Activated CD4-positive, alpha-beta memory T cell treated with anti-CD3 and anti-CD28 coated beads for 36 hours (primary cell): ENCODE measurements at places on chromosomes 7 and 10.
A peak's percentile ranks its signal among the peaks of the same experiment; 100 is the strongest.

DNA sequence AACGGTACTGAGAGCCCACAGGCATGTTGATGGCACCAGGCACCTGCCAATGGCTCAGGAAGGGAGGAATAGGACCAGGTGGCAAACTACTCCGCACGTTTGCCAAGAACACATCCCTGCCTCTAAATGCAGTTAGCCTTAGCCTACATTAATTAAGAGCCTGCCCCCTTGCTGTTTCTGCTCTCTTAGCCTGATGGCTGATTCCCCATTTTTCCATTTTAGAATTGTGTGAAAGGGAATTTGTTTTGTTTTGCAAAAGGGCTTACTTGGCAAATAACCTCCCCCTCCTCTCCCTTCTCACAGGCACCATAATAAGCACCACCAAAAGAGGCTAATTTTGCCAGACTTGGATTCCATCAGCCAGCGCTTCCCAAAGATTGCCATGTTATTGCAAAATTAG lies 1203.2 kb downstream of the SORCS3 start:
- no peak overlapping the region for H3K27ac ChIP-seq
- DNase-seq, result no peak
- no peaks in the 10 kb centered on the region for H3K36me3 ChIP-seq

- H3K27ac ChIP-seq, result no peak overlapping the region
- H3K4me3 ChIP-seq, result no peak overlapping the region
- H3K36me3 ChIP-seq, result no peaks in the 10 kb centered on the region
These were observed 39.7 kb downstream of the TAC1 start for GRCh38 chr7:97771576-97771975.

GRCh38 chr10:119997429-119997828 lies 104.9 kb downstream of the SEC23IP start:
- no peak overlapping the region for H3K4me3 ChIP-seq
- H3K27ac ChIP-seq, result no peak overlapping the region
- DNase-seq, result no peak
- no peaks in the 10 kb centered on the region for H3K36me3 ChIP-seq
- H3K4me1 ChIP-seq, result no peaks in the 10 kb centered on the region

DNA sequence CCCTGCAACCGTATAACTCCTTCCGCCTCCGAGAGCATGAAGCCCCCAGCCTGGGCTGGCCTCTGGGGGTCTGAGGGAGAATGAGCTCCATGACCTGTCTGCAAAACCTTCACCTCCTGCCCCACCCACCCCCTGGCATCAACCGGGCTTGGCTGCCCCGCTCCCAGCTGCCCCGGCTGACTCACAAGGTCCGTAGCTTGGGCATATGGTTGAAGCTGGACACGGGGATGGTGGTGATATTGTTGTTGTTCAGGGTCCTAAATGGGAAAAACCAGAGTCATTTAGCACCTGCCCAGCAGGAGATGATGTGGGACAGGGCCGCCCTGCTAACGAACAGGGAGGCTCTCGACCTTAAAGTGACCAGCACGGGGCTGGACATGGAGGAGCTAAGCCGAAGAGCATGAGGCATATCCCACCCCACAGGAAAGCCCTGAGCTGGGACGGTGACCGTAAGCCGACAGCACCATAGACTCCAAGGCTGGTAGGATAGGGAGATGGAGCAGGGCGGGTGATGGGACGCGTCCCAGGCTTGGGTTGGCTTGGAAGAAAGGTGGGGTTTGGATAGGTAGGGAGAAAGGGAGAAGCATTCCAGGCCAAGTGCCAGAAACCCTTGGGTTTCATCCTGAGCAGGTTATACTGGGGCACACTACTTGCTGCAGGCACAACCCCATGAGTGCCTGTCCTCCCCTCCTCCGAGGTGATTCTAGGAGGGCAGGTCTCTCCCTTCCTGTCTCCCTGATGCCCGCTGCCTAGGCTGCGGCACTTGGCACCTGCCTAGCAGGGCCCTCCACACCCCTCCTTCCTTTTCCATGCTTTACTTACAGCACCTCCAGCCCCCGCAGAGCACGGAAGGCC lies 121.5 kb downstream of the SLIT1 start:
- no peak overlapping the region for H3K27ac ChIP-seq
- peaks cover under 1% of the 10 kb centered on the region for H3K4me1 ChIP-seq

- H3K27me3 ChIP-seq, result no peaks in the 10 kb centered on the region
- H3K4me1 ChIP-seq, result no peaks in the 10 kb centered on the region
- no peaks in the 10 kb centered on the region for H3K36me3 ChIP-seq
- DNase-seq, result no peak
These were observed 30.0 kb downstream of the EEPD1 start for GRCh38 chr7:36182854-36183604.

- no peaks in the 10 kb centered on the region for H3K27me3 ChIP-seq
- H3K4me1 ChIP-seq, result no peaks in the 10 kb centered on the region
- no peak for DNase-seq
- peaks cover 2% of the 10 kb centered on the region for H3K36me3 ChIP-seq
- H3K27ac ChIP-seq, result no peak overlapping the region
These were observed 506.0 kb downstream of the ZNF37A start for GRCh38 chr10:38600146-38600545.

GRCh38 chr10:102596506-102596971 lies 47.7 kb upstream of the TRIM8 start:
- H3K36me3 ChIP-seq, result peaks cover 7% of the 10 kb centered on the region
- DNase-seq, result peak; percentile 41
- H3K4me1 ChIP-seq, result no peaks in the 10 kb centered on the region

DNA sequence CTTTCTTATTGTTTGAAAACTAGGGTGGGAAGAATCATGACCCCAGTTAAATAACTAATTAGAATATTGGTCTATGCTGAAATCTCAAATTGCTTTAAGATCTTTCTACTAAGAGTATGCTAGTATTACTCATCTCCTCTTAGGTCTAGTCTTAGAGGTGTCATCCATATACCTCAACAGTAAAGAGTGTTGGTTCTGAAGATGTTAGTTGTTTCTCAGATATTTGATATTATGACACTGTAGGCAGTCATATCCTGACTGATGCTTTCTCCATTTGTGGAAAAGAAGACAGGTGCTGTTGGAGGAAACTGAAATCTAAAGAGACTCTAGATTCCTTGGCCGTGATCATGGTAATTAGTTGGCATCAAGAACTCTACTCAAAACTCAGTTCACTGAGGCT lies 21.2 kb downstream of the BPGM start:
- no peaks in the 10 kb centered on the region for H3K27me3 ChIP-seq
- H3K36me3 ChIP-seq, result peaks cover 18% of the 10 kb centered on the region
- DNase-seq, result no peak

DNA sequence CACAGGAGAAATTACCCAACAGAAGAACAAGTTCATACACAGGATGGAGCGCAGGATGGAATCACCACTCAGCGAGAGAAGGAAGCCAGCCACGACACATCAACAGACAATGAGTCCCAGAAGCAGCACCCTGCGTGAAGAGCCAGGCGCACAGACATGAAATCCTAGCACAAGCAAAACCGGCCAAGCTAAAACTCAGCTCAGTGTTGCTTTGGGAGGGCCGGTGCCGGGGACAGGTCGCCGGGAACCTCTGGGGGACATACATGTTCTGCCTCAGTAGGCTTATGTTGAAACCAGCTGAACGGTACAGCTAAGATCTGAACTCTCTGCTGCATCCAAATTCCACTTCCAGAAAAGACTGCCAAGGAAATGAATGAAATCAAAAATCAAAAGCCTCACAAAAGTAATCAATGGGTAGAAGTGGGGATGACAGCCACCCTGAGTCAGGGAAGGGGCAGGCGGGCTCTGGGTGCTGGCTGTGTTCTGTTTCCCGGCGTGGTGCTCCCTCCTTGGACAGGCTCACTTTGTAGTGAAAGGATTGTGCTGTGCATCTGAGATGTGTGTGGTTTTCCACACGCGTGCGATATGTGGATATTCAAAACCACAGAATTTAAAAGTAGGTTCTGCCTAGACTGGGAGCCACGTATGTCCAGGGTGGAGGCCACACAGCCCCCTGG lies 114.7 kb downstream of the PDGFA start:
- no peaks in the 10 kb centered on the region for H3K36me3 ChIP-seq
- peaks cover 10% of the 10 kb centered on the region for H3K27me3 ChIP-seq
- peak; percentile 6 for DNase-seq
- no peak overlapping the region for H3K27ac ChIP-seq
- no peak overlapping the region for H3K4me3 ChIP-seq
- H3K4me1 ChIP-seq, result no peaks in the 10 kb centered on the region

DNA sequence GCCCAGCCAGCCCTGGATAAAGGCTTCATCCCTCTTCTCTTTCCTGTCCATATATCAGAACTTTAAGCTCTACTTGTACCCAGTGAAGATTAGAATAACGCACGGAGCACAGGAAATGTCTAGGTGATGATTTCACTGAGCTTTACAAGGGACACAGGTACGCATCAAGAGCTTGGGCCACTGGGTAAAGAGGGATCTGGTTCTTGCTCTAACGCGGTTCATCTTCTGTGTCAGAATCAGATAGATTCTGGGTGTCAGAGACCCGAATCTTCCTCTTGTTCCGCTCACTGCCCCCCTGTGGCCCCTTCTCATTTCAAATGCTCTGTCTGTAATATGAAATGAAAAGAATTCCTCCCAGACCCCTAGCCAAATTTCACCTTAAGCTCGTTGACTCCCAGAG lies 24.7 kb downstream of the IL2RA start:
- peaks cover 90% of the 10 kb centered on the region for H3K36me3 ChIP-seq
- H3K4me3 ChIP-seq, result peak overlapping the region; percentile 30
- peak; percentile 20 for DNase-seq
- H3K4me1 ChIP-seq, result peaks cover 90% of the 10 kb centered on the region
- peak overlapping the region; percentile 81 for H3K27ac ChIP-seq

GRCh38 chr10:14975672-14976273 lies 16.6 kb downstream of the MEIG1 start:
- H3K36me3 ChIP-seq, result no peaks in the 10 kb centered on the region
- no peak overlapping the region for H3K27ac ChIP-seq
- H3K27me3 ChIP-seq, result peaks cover 15% of the 10 kb centered on the region
- H3K4me3 ChIP-seq, result no peak overlapping the region

- no peak overlapping the region for H3K4me3 ChIP-seq
- no peaks in the 10 kb centered on the region for H3K36me3 ChIP-seq
- H3K27ac ChIP-seq, result no peak overlapping the region
These were observed 124.9 kb upstream of the NEBL start for GRCh38 chr10:21021843-21022594.

- peaks cover 7% of the 10 kb centered on the region for H3K27me3 ChIP-seq
- H3K4me3 ChIP-seq, result no peak overlapping the region
- no peaks in the 10 kb centered on the region for H3K36me3 ChIP-seq
- no peaks in the 10 kb centered on the region for H3K4me1 ChIP-seq
- H3K27ac ChIP-seq, result no peak overlapping the region
- no peak for DNase-seq
These were observed 3.5 kb upstream of the SRRM3 start for GRCh38 chr7:76198202-76198601.

DNA sequence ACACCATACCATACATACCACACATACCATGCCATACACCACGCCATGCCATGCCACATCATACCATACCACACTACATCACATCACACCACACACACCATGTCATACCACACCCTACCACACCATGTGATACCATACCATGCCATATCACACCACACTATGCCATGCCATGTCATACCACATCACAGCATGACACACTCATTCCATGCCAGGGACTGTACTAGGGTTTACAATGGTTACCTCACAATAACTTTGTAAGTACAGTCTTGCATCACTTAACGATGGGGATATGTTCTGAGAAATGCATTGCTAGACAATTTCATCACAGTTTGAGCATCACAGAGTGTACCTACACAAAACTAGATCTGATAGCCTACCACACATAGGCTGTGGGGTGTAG lies 14.5 kb downstream of the PYROXD2 start:
- H3K36me3 ChIP-seq, result peaks cover 5% of the 10 kb centered on the region
- DNase-seq, result peak; percentile 36
- H3K4me3 ChIP-seq, result no peak overlapping the region
- no peak overlapping the region for H3K27ac ChIP-seq
- H3K4me1 ChIP-seq, result peaks cover 17% of the 10 kb centered on the region

DNA sequence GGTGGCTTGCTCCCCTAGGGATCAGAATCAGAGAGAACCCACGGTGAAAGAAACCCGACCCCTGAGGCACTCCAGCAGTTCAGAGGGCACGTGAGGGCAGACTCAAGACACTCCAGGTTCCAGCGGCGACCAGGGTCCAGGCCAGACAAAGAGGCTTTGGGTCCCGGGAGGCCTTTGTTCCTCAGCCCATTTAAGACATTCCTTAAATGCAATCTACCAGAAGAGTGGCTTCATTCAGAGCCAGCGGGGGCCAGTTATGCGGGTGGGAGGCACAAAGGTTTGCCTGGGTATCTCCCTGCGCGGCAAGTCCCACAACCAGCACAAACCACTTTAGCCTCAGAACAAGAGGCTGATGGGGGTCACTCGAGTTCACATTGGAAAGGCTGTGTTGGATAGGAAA lies 53.6 kb downstream of the AFAP1L2 start:
- H3K36me3 ChIP-seq, result no peaks in the 10 kb centered on the region
- H3K4me1 ChIP-seq, result no peaks in the 10 kb centered on the region
- DNase-seq, result no peak
- H3K4me3 ChIP-seq, result no peak overlapping the region

- H3K4me3 ChIP-seq, result no peak overlapping the region
- peak overlapping the region; percentile 4 for H3K27ac ChIP-seq
- peaks cover 25% of the 10 kb centered on the region for H3K4me1 ChIP-seq
- H3K36me3 ChIP-seq, result no peaks in the 10 kb centered on the region
- DNase-seq, result peak; percentile 65
- H3K27me3 ChIP-seq, result no peaks in the 10 kb centered on the region
These were observed 490.4 kb downstream of the DNAJB6 start for GRCh38 chr7:157827045-157827862.

GRCh38 chr7:131238347-131238931 lies 89.2 kb upstream of the MKLN1 start:
- no peaks in the 10 kb centered on the region for H3K36me3 ChIP-seq
- no peak for DNase-seq
- H3K4me1 ChIP-seq, result peaks cover 44% of the 10 kb centered on the region
- H3K27ac ChIP-seq, result peak overlapping the region; percentile 29

GRCh38 chr7:17429579-17429978 lies 131.1 kb downstream of the AHR start:
- no peaks in the 10 kb centered on the region for H3K36me3 ChIP-seq
- H3K4me1 ChIP-seq, result no peaks in the 10 kb centered on the region
- peaks cover 20% of the 10 kb centered on the region for H3K27me3 ChIP-seq
- H3K4me3 ChIP-seq, result no peak overlapping the region

DNA sequence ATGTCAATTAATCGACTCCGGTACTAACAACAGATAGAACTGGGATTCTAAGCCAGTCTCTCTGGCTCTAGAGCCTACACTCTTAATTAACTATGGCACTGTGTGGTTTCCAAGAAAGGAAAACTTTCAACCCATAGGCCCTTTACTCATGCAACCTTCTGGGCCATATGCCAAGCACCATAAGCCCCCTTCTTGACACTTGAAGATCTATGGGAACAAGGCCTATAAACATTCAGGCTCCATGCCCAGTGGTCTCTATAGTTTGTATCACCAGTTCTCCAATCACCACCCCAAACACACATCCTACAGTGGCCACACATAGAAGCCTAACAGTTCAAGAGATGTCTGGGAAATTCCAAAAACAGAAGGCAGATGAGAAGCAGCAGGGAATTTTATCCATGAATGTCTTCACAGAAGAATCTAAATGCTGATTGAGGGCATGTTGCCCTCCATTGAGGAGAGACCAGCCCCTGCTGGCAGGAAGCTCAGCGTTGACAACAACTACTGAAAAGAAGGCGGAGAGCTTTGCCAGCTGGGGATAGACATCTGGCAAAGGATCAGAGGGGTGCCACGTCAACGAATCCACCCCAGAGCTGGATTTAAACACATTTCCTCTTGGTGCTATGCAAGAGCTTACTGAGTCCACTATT lies 64.4 kb downstream of the GRM3 start:
- H3K4me3 ChIP-seq, result no peak overlapping the region
- H3K36me3 ChIP-seq, result no peaks in the 10 kb centered on the region
- H3K27ac ChIP-seq, result no peak overlapping the region
- H3K4me1 ChIP-seq, result no peaks in the 10 kb centered on the region
- DNase-seq, result no peak

- DNase-seq, result no peak
- no peak overlapping the region for H3K27ac ChIP-seq
- H3K27me3 ChIP-seq, result no peaks in the 10 kb centered on the region
- H3K4me1 ChIP-seq, result peaks cover 19% of the 10 kb centered on the region
These were observed 66.4 kb downstream of the CDC123 start for GRCh38 chr10:12262278-12262981.
